ENCODE measurements at places on chromosomes 12 and 14. TPM values are rescaled to one million over a fixed set of nuclear protein-coding genes. Genes with fewer than 3 reads are reported as not detected.

DNA sequence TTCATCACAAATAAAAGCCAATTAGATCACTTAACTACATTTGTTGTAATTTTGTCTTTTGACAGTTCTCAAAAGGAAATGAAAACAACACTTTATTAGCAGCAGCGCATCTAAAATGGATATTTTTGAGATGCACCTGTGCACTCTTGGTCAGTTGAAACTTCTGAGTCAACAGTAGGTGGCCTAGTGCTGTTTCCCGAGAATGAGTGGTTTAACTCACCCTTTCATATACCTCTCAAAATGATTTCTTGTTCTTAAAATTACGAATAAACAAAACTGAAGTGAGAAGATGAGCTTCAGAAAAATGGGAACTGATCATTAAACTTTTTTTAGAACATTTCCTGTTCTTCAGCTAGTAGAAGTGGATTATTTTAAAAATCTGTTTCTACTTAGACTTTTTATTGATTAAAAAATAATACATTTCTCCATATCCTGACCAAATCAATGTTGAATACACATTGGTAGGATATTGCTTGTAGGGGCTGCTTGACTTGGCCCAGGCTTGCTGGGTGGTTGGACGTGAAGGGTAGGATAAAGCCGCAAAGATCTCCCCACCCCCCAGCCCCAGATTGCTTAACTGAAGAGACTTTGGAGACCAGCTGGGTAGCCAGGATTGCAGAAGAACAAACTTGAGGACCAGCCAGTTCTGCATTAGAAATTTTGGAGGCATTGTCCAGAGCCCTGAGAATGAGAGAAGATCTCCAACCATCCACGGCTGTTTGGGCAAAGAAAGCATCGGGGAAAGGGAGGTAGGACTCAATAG is 22.3 kb upstream of the STK38L start:
- H3K27me3 ChIP-seq, result peaks cover 4% of the 10 kb centered on the region
- H3K27ac ChIP-seq, result no peak overlapping the region
- H3K4me1 ChIP-seq, result peaks cover 7% of the 10 kb centered on the region
- H3K36me3 ChIP-seq, result peaks cover under 1% of the 10 kb centered on the region
- no peak for DNase-seq
- H3K4me3 ChIP-seq, result no peak overlapping the region

DNA sequence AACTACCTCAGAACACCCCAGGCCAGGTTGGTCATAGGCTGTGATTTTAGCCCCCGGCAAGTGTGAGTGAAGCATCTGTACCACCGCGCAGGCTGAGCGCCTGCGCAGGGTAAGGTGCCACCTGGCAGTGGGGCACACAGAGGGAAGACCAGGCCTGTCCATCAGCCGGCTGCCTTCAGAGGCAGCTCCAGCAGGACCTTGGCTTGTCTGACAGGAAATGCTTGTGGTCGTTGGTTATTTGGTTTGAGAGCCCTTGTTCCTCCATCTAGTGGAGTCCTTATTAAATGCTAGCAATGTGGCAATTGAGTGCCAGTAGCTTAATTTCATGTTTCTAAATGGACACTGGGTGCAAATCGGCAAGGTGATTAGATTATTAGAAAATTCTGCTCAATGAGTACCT is 27.5 kb downstream of the SLC25A29 start:
- H3K4me3 ChIP-seq, result no peak overlapping the region
- peaks cover 8% of the 10 kb centered on the region for H3K36me3 ChIP-seq
- DNase-seq, result no peak
- H3K27ac ChIP-seq, result no peak overlapping the region
- no peaks in the 10 kb centered on the region for H3K27me3 ChIP-seq

GRCh38 chr12:107330831-107331431 is 237.6 kb upstream of the CRY1 start:
- peaks cover 11% of the 10 kb centered on the region for H3K27me3 ChIP-seq
- peaks cover 9% of the 10 kb centered on the region for H3K36me3 ChIP-seq
- no peak overlapping the region for H3K27ac ChIP-seq
- H3K4me3 ChIP-seq, result no peak overlapping the region
- no peak for DNase-seq

GRCh38 chr14:85702191-85702590 is 172.2 kb downstream of the FLRT2 start:
- H3K27me3 ChIP-seq, result no peaks in the 10 kb centered on the region
- no peak overlapping the region for H3K4me3 ChIP-seq
- DNase-seq, result no peak

LIN7A gene
- total RNA-seq, result 32.7 TPM

DNA sequence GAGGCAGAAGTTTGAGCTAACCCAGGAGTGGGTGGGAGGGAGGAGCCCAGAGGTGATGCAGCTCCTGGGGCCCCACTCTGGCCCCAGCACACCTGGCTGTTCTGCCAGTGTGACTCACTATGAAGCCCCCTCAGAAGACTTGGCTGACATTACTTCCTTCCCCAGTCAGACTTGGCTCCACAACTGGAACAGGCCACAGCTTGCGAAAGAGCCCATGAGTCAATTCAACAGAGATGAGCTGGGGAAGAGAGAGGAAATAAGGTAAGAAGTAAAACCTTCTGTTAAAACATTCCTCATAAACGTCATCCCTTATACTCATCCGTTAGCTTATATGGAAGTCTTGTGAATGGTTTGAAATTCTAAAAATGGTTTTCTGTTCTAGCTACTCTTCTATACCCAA is 245.9 kb downstream of the ADAMTS20 start:
- H3K27ac ChIP-seq, result no peak overlapping the region
- H3K4me1 ChIP-seq, result peaks cover 6% of the 10 kb centered on the region
- H3K27me3 ChIP-seq, result no peaks in the 10 kb centered on the region
- no peak for DNase-seq
- H3K4me3 ChIP-seq, result no peak overlapping the region
- H3K36me3 ChIP-seq, result no peaks in the 10 kb centered on the region

Data from type B pancreatic cell (in vitro differentiated cells).